CD4-positive, alpha-beta T cell treated with Interleukin-17A for 4 hours (primary cell): ENCODE measurements at places on chromosomes 12 and 14.

- no peak for DNase-seq
Observed at GRCh38 chr14:80425686-80426085, 214.4 kb upstream of the DIO2 start.

GRCh38 chr12:124660851-124661250, 93.4 kb upstream of the NCOR2 start:
- no peak for DNase-seq

GRCh38 chr14:68247676-68248268, 428.2 kb downstream of the RAD51B start:
- no peak for DNase-seq

DNA sequence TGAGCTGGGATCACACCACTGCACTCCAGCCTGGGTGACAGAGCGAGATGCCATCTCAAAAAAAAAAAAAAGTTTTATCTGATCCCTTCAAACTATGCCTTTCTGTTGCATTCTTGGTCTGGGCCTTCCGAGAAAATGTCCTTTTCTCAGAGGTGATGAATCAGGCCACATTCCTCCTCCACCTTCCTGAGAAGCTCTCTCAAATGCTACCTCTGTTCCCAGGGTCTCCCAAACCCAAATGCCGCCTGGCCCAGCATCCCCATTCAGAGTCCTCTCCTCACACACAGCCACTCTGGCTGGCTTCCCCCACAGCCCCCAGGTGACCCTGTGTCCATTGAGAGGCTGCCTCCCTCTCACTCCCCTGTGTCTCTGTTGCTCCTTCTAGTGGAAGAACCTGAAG, 19.7 kb upstream of the TMED10 start:
- no peak for DNase-seq

DNA sequence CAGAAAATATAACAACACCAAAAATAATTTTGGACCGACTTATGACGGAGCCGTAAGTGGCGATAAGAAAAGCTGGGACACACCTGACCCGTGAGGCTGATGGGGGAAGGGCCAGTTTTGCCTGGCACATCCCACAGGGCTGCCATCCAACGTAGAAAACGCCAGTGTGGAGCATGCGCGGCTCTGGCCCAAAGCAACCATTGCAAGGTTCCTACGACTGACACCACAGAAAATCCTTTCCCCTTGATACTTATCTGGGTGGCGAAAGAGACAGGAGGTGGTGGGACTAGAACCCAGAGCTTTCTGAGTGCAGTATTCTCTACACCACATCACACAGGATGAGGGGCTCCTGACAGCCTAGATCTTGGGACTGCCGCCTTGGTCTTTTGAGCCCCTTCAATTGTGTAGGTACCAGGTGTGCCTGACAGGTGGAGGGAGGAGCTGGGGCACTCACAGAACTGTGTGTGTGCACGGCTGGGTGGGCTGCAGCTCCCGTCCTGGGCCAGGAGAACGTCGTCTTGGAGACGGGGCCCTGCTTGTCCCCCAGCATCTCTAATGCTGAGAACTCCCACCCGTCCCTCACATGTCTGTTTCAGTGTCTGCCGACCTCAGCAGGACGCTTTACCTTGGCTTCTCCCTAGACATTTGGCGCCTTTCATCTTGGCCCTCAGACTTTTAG, 17.4 kb upstream of the CACNA2D4 start:
- no peak for DNase-seq

- no peak for DNase-seq
Observed at GRCh38 chr14:51576879-51577278, 74.8 kb upstream of the FRMD6 start.
